ENCODE measurements at places on chromosomes 16 and 17. TPM values are rescaled to one million over a fixed set of nuclear protein-coding genes. Genes with fewer than 3 reads are reported as not detected.

DNA sequence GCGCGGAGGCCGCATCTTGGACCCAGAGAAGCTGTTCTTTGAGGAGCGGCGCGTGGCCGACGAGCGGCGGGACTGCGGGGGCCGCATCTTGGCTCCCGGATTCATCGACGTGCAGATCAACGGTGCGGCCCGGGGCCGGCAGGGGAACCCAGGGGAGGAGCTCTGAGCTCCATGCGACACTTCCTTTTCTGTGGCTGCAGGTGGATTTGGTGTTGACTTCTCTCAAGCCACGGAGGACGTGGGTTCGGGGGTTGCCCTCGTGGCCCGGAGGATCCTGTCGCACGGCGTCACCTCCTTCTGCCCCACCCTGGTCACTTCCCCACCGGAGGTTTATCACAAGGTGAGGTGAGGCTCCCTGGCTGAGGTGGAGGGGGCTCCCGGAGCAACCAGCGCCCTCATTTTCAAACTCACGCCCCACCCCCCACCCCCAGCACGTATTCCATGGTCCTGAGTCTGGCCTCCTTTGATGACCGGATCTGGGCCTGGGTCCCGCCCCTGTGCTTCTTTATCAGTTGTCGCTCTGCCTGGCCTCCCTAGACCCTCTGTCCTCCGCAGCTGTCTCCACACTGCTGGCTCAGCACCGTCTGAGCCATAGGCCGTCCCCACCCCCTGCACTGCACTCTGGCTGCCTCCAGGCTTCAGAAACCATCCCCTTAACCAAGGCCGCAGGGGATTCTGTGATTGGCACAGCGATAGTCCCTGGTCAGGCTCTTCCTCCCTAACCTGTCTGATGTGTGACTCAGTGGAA, 787 bp downstream of the AMDHD2 start:
- no peak for DNase-seq

DNA sequence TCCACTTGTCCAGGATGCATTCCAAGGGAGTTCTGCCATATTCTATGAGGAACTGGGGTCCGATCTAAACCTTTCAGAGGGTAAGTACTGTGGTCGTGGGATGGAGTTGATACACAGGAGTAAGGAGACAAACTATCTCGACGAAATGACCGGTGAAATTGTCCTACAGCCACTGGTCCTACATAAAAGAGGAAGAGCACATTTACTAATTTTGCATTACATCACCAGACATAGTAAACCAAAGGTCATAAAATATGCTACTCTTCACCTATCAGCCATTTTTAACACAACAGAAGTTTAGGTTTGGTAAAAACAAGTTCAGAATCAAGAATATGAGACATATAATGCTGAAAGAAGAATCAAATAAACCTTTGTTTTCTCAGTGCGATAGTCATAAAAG, 8.1 kb downstream of the HSF5 start:
- DNase-seq = no peak

GRCh38 chr17:50375858-50376538, 3.0 kb downstream of the EME1 start:
- DNase-seq = no peak

DNA sequence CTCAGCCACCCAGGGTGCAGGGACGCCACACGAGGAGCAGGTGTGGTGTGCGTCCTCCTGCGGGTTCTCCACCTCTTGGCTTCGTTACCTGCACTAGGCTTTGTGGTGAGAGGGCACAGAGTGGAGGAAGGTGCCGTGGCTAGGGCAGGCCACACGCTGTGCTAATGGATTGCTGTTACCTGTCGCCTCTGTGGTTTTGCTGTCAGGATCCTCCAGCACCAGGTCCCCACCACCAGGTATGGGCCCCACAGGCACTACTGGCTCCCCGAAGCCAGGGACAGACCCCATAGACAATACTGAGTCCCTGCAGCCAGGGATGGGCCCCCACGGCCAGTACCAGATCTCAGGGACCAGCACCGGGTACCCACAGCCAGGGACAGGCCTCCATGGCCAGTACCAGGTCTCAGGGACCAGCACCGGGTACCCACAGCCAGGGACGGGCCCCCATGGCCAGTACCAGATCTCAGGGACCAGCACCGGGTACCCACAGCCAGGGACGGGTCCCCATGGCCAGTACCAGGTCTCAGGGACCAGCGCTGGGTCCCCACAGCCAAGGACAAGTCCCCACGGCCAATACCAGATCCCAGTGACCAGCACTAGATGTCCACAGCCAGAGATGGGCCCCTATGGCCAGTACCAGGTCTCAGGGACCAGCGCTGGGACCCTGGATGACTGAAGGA, 315.6 kb downstream of the SEC14L1 start:
- DNase-seq = no peak

DNA sequence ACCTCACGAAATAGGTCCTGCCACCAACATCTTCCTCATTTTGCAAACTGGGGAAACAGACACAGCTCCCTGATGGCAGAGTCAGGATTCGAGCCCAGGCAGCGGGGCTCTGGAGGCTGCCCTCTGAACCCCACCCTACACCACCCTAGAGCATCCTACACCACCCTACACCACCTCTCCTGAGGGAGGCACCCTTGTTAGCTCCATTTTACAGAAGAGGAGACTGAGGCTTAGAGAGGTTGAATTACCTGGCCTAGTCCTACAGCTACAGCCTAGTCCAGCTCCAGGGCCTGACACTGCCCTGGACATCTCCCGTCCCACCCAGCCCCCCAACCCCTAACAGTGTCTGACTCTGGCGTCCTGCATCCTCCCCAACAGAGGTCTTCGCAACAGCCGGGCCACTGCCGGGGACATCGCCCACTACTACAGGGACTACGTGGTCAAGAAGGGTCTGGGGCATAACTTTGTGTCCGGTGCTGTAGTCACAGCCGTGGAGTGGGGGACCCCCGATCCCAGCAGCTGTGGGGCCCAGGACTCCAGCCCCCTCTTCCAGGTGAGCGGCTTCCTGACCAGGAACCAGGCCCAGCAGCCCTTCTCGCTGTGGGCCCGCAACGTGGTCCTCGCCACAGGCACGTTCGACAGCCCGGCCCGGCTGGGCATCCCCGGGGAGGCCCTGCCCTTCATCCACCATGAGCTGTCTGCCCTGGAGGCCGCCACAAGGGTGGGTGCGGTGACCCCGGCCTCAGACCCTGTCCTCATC, 3.2 kb upstream of the NECAB2 start:
- no peak for DNase-seq

- DNase-seq = no peak
Observed at GRCh38 chr17:19579192-19579761, 45.6 kb downstream of the SLC47A1 start.

DNA sequence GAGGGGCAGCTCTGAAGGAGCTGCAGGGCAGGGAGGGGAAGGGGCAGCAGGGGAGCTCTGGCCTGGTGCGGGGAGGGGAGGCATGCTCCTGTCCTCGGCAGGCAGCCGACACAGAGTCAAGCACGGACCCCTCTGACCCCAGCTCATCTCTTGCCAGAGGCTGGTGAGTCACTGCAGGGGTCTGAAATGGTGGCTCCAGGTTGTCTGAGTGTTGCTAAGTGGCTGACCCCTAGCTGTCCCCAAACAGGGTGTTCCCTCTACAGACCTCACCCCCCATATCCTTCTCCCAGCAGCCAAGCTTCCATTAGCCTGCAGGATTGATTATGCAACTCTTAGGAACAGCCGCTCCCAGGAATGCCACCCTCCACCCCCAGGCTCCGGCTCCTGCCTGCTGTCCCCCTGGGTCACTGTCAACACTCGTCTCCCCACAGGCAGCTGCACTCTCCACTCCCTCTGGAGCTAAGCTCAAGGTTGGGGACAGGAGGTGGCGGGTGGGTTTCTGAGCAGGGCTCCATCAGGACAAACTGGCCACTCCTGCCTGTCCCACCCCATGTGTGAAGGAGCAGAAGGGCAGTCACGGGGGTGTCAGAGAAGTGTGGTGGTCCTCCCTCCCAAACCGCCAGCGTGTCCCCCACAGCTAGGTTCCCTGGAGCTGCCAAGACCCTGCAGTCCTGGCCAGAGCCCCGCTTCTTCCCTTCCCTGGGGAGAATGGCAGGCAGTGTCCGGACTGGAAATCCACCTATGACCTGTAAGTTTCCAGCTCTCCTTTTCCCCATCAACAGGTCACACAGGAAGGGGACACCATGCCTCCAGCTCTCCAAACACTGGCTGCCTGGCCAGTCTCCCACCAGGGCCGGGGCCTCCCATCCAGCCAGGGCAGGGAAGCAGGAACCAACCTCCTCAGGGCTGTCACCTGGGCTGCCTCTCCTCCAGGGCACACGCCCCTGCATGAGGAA, 1.0 kb downstream of the MYLK3 start:
- DNase-seq = no peak

The SP2 gene
- 2.2 TPM for total RNA-seq

The STAT5A gene
- 13.8 TPM for total RNA-seq

The ACE gene
- total RNA-seq = 1.3 TPM

The TSPAN10 gene
- total RNA-seq = 2.3 TPM

The PTGES3L gene
- 1.3 TPM for total RNA-seq
